ENCODE measurements at places on chromosomes 12 and 14. TPM values are rescaled to one million over a fixed set of nuclear protein-coding genes. Genes with fewer than 3 reads are reported as not detected.

Gene RHOJ
- 0.39 TPM for total RNA-seq

Gene VDR
- 13.6 TPM for total RNA-seq

Gene KLHDC1
- total RNA-seq: 9.8 TPM

Gene POMT2
- 17.7 TPM for total RNA-seq

Gene IL26
- total RNA-seq: not detected

Gene MDGA2
- total RNA-seq: 0.33 TPM

Gene INHBC
- not detected for total RNA-seq

Gene OVCH1
- not detected for total RNA-seq

Gene KLHL28
- total RNA-seq: 18.5 TPM

Gene CLEC4C
- total RNA-seq: not detected

Gene RTL1
- total RNA-seq: not detected

Gene RIN3
- 4.7 TPM for total RNA-seq

Gene FOXG1
- total RNA-seq: under 0.01 TPM

Gene CCDC184
- not detected for total RNA-seq

Gene MYF5
- total RNA-seq: not detected

Gene KTN1
- 70.7 TPM for total RNA-seq

Gene CATSPERB
- total RNA-seq: not detected

Gene RAB21
- total RNA-seq: 8.6 TPM

Gene PNMA1
- total RNA-seq: 18.4 TPM

Gene PZP
- total RNA-seq: not detected

Gene KERA
- total RNA-seq: not detected

Gene TAS2R13
- 1.5 TPM for total RNA-seq

Gene FKBP4
- 24.3 TPM for total RNA-seq

Gene TCL1A
- total RNA-seq: not detected

Gene ZBTB25
- 4.7 TPM for total RNA-seq

Gene VRTN
- not detected for total RNA-seq

Gene GPR135
- 2.7 TPM for total RNA-seq

Gene DHRS1
- 27.9 TPM for total RNA-seq

Gene PTGES3
- 58.5 TPM for total RNA-seq

Gene SERPINA9
- not detected for total RNA-seq

Gene COX8C
- total RNA-seq: 0.39 TPM

Gene FIGNL2
- total RNA-seq: not detected

Gene CCDC175
- total RNA-seq: not detected

Gene ALDH6A1
- total RNA-seq: 16.5 TPM

Gene PLEK2
- 26.7 TPM for total RNA-seq

Gene ANO2
- total RNA-seq: 0.39 TPM

Gene TMEM229B
- total RNA-seq: 0.22 TPM
